ENCODE measurements at places on chromosomes 12 and 14.

DNA sequence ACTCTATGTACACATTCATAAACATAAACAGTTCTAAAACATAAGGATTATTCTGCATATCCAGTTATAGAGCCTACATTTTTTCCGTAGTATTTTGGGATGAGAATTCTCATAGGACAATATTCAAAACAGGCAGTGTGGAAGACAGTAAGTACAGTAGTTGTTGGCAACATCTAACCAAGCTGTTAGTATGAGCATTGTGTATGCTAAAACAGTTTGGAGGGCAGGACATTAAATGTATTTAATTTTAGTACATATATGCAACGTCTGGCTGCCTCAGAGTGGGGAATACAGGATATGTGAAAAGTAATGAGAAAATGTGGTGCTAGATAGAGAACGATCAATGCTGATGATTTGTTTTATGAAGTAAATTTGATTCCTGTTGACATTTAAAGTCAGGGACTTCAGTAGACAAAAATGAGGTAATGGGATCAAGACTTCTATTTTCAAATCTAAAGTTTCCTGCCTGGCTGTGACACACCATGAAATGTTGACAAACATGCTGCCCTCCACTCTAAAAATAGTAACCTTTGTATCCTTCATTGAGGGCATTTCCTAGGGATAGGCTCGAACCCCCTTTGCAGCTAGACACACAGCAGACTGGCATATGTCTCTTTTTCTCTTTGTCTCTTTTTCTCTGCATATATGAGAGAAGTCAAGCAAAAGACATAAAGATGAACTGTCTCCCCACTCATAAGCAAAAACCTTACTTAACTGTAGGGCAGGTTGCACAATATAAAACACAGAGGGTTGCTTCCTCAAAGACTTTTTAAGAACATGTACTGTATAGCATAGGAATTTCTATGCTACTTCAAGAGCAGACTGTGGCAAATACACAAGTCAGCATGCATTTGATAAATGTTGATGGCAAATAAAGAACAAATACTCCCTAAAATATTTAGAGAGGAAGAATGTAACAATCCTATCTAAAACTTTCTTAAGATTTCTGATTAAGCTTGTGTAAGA lies 75.5 kb upstream of the GTF2A1 start:
- DNase-seq = no peak

GRCh38 chr12:50050410-50051098 lies 6.8 kb upstream of the ASIC1 start:
- no peak for DNase-seq

- no peak for DNase-seq
Measured at GRCh38 chr14:78701246-78701645, 531.1 kb downstream of the NRXN3 start.

- DNase-seq = no peak
Measured at GRCh38 chr12:74449872-74450271, 87.8 kb upstream of the ATXN7L3B start.

- DNase-seq = no peak
Measured at GRCh38 chr12:110845339-110845682, 1.5 kb upstream of the CCDC63 start.

- DNase-seq = no peak
Measured at GRCh38 chr12:89878950-89879349, 170.3 kb upstream of the ATP2B1 start.

Measured in LNCaP clone FGC (cell line).